ENCODE measurements at places on chromosomes 3 and 15. TPM values are rescaled to one million over a fixed set of nuclear protein-coding genes. Genes with fewer than 3 reads are reported as not detected.

PCYT1A gene
- total RNA-seq: 90.0 TPM

CASR gene
- not detected for total RNA-seq

COL8A1 gene
- 241 TPM for total RNA-seq

LRRC49 gene
- total RNA-seq: 22.0 TPM

CLK3 gene
- 74.8 TPM for total RNA-seq

CCDC80 gene
- 92.2 TPM for total RNA-seq

RSRC1 gene
- 63.4 TPM for total RNA-seq

TMEM44 gene
- 14.9 TPM for total RNA-seq

FGD5 gene
- 0.30 TPM for total RNA-seq

C3orf18 gene
- 7.3 TPM for total RNA-seq

PCNP gene
- total RNA-seq: 88.9 TPM

PRSS50 gene
- not detected for total RNA-seq

RLBP1 gene
- total RNA-seq: not detected

MASP1 gene
- 0.52 TPM for total RNA-seq

KLHL6 gene
- not detected for total RNA-seq

ABI3BP gene
- 0.69 TPM for total RNA-seq

CIDEC gene
- not detected for total RNA-seq

STARD5 gene
- total RNA-seq: 0.52 TPM

PLA2G4D gene
- total RNA-seq: not detected

THOC7 gene
- total RNA-seq: 68.6 TPM

GPR27 gene
- total RNA-seq: 4.0 TPM

LYSMD2 gene
- total RNA-seq: 7.5 TPM

HRG gene
- not detected for total RNA-seq

SGO1 gene
- 0.99 TPM for total RNA-seq

TMC3 gene
- total RNA-seq: not detected

ZNF774 gene
- total RNA-seq: 2.4 TPM

ISY1 gene
- total RNA-seq: 18.7 TPM

CPLX3 gene
- not detected for total RNA-seq

UROC1 gene
- not detected for total RNA-seq

PROK2 gene
- not detected for total RNA-seq

C3orf52 gene
- total RNA-seq: 33.1 TPM

SMCO1 gene
- not detected for total RNA-seq

HYAL1 gene
- 7.3 TPM for total RNA-seq

SMARCC1 gene
- total RNA-seq: 34.7 TPM

CFAP91 gene
- total RNA-seq: 0.52 TPM

FAM240A gene
- not detected for total RNA-seq

EIF5A2 gene
- total RNA-seq: 10.2 TPM

IL5RA gene
- not detected for total RNA-seq

MOBP gene
- total RNA-seq: not detected

TIPIN gene
- 8.7 TPM for total RNA-seq

BCHE gene
- 1.9 TPM for total RNA-seq

FETUB gene
- total RNA-seq: not detected

CDHR4 gene
- total RNA-seq: not detected

CTNNB1 gene
- total RNA-seq: 829 TPM

LYZL4 gene
- not detected for total RNA-seq

IREB2 gene
- total RNA-seq: 70.2 TPM
